ENCODE measurements at places on chromosomes 11 and 22.

GRCh38 chr11:11856638-11857037 is 14.9 kb downstream of the USP47 start:
- DNase-seq, result no peak

GRCh38 chr22:23533771-23534191 is 46.3 kb downstream of the IGLL1 start:
- DNase-seq, result peak; percentile 3

DNA sequence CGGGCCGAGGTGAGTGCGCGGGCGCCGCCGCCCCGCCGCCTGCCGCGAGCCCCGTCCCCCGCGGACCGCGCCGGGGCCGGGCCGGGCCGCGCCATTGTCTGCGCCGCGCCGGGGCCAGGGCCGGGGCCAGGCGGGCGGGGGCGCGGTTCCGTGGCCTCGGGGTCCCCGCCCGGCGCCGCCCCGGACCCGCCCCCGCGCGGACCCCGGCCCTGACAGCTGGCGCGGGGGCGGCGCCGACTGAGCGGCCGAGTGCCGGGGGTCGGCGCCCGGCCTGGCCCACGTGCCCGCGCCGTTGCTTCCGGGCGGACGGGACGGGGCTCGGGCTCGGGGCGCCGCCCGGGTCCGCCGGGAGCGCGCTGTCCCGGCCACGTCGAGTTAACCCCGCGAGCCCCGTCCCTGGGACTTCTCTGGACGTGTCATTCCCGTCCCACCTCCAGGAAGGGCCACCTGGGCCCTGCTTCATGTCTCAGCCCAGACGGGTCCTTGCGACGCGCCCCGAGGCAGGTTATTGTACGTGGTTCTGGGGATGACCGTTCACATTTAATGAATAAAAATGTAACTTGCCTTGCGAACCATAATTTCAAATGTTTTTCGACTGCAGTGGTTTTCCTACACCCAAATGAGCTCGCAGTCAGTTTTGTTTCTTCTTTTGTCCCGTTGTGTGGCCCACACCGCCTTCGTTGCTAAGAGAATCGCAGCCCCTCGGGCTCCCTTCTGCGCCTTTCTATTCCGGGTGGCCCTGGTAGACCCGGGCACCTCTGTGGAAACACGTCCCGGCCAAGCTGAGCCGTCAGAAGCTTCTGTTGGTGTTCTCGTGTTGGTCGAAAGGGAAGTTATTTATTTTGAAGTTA is 562 bp downstream of the ZBED4 start:
- DNase-seq, result peak; percentile 82

- DNase-seq, result no peak
These were observed 32.2 kb downstream of the TSPAN18 start for GRCh38 chr11:44758983-44759382.

- no peak for DNase-seq
These were observed 14.0 kb downstream of the MYEOV start for GRCh38 chr11:69307871-69308431.

DNA sequence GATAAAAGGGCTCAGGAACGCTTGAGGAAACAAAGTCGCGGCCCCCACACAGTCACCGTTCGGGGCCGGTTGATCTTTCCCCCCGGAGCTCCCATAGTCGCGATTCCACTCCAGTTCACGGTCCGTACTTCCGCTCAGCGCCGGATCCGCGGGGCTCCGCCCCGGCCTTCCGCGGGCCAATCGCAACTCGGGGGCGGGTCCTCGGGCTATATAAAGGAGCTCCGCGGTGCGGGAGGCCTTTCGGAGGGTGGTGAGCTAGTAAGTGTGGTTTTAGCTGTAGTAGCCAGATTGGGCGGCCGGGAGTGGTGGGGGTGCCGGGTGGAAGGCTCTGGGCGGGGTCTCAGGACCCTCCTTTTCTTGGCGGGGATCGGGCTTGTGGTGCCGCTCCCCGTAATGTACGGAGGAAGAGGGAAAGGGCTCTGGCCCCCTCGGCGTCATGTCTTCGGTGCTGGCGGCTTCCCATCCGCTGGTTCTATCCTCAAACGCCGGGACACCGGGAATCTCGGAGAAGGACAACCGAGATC is at the start of the genes C11orf98 and CSKMT:
Gene C11orf98 (minus strand): TSS at position 136 of the 524 bp plus-strand sequence. CDS start 41 bp downstream, at position 95.
Gene CSKMT (plus strand): TSS at position 238 of the 524 bp plus-strand sequence. CDS start 568 bp downstream, outside the sequence.
- DNase-seq, result peak; percentile 96

DNA sequence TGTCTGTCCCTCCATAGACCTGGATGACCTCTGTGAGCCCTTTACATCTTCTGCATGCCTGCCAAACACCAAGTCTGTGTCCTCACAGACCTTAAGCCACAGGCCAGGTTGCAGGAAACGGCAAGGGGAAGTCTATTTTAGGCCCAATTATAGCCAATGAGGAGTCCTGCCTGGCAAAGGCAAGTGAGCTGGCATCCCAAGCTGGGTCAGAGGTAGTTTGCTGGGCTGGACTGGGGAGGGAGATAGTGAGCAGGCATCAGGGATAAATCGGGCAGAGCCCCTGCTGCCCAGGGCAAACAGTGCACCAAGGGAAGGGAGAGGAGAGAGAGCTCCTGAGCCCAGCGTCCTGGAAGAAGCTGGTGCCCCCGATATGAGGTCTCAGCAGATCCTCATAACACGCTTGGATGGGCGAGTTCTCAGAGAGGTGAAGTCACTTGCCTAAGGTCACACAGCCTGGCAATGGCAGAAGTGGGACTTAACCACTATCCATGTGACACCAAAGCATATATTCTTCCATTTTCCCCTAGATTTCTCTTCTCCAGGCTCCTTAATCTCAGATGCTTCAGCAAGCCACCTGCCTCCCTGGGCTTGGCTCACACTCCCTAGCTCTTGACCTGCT is 3.7 kb upstream of the RELT start:
- no peak for DNase-seq
